ENCODE measurements at places on chromosomes 1 and 21.

- no peak for DNase-seq
Observed at GRCh38 chr1:180155182-180155682, 563 bp downstream of the QSOX1 start.

- DNase-seq: no peak
Observed at GRCh38 chr1:243477731-243478290, 222.0 kb downstream of the SDCCAG8 start.

DNA sequence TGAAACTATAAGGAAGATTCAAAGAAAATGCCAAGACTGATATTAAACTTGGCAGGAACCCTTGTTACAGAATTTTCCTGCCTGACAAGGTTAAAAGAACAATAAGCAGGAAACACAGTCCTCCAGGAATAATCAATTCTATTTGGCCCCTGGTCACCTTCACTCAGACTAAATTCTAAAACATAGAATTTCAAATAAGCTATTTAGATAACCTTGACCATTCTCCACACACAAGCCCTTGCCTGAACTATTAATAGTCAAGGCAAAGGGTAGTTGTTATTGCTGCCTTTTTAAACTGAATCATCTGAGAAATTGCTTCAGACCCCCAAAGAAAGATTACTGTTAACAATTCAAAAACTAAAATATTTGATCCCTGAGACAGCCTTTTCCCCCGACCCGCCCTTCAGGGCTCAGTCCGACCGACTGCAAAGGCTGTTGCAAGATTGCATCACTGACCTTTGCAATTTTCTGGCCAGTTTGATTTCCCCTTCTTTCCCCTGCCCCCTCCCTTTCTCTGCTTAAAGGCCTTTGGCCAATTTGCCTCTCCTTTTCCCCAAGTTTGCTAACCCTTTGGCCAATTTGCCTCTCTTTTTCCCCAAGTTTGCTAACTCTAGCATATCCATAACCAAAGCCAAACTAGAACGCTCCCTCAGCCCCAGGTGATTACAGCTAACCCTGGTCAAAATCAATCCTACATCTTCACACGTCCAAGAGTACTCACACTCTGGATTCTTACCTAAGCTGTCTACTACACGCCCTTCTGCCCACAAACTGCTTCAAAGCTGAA is 1.4 kb upstream of the G0S2 start:
- no peak for DNase-seq

DNA sequence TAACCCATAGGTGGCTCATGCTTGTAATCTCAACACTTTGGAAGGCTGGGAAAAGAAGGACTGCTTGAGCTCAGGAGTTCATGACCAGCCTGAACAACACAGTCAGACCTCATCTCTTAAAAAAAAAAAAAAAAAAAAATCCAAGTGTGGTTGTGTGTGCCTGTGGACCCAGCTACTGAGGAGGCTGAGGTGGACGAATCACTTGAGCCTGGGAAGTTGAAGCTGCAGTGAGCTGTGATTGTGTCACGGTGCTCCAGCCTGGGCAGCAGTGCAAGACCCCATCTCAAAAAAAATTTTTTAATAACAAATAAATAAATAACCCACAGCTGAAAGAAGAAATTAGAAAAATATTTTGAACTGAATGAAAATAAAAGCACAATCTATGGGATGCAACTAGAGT is 13.8 kb downstream of the INTS7 start:
- DNase-seq: no peak
